Activated CD4-positive, alpha-beta T cell treated with anti-CD3 and anti-CD28 coated beads, Interleukin-2, amount 10 ng/mL, durations not matched to agents 24 days and 14 days (primary cell): ENCODE measurements at places on chromosomes 6 and 20. TPM values are rescaled to one million over a fixed set of nuclear protein-coding genes. Genes with fewer than 3 reads are reported as not detected.
A peak's percentile ranks its signal among the peaks of the same experiment; 100 is the strongest.

GRCh38 chr20:62797671-62798532, 1.6 kb downstream of the MRGBP start:
- no peak for DNase-seq
- peaks cover 22% of the 10 kb centered on the region for H3K4me1 ChIP-seq

Gene LAMA5
- 2.0 and 2.1 TPM in 2 replicates for total RNA-seq

Gene SLPI
- not detected in 2 replicates for total RNA-seq

Gene ARMH2
- total RNA-seq = 0.30 and 0.31 TPM in 2 replicates

GRCh38 chr6:3431994-3432393, 24.9 kb downstream of the SLC22A23 start:
- H3K36me3 ChIP-seq = no peaks in the 10 kb centered on the region
- H3K4me1 ChIP-seq = no peaks in the 10 kb centered on the region
- no peaks in the 10 kb centered on the region for H3K27me3 ChIP-seq

Gene GSTA1
- total RNA-seq = not detected in 2 replicates

- no peaks in the 10 kb centered on the region for H3K36me3 ChIP-seq
- no peak overlapping the region for H3K27ac ChIP-seq
- H3K4me3 ChIP-seq = no peak overlapping the region
- peaks cover 7% of the 10 kb centered on the region for H3K27me3 ChIP-seq
- DNase-seq = peak; percentile 71
- peaks cover 11% of the 10 kb centered on the region for H3K4me1 ChIP-seq
These were observed 18.3 kb downstream of the HMGN4 start for GRCh38 chr6:26556263-26557070.

Gene MAVS
- total RNA-seq = 39.3 and 40.2 TPM in 2 replicates

Gene ZFP57
- total RNA-seq = 2.0 and 2.7 TPM in 2 replicates

- no peaks in the 10 kb centered on the region for H3K36me3 ChIP-seq
- H3K4me1 ChIP-seq = no peaks in the 10 kb centered on the region
- no peak overlapping the region for H3K4me3 ChIP-seq
- DNase-seq = no peak
- no peak overlapping the region for H3K27ac ChIP-seq
These were observed 95.9 kb upstream of the FOXQ1 start for GRCh38 chr6:1215884-1216487.

Gene SLC22A2
- not detected in 2 replicates for total RNA-seq

DNA sequence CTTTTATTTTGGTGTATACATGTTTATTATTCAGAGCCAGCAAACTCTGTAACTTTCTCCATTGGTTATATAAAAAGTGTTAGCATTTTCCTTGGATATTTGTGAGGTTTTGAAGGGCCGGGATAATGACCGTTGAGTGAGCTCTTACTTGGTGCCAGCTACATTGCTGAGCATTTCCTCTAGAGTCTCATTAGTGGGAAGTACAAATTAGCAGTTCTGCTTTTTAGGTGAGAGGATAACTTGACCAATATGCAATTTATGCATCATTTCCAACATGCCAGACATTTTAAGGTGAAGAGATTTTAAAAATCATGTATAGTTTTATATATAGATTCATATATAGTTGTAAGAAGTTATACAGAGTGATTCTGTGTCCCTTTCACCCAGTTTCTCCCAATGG, 84.3 kb downstream of the CARMIL1 start:
- H3K4me3 ChIP-seq = no peak overlapping the region
- H3K36me3 ChIP-seq = no peaks in the 10 kb centered on the region
- H3K27me3 ChIP-seq = peaks cover 2% of the 10 kb centered on the region
- H3K4me1 ChIP-seq = peaks cover 23% of the 10 kb centered on the region
- H3K27ac ChIP-seq = no peak overlapping the region

- H3K4me1 ChIP-seq = no peaks in the 10 kb centered on the region
- peaks cover 26% of the 10 kb centered on the region for H3K27me3 ChIP-seq
- H3K36me3 ChIP-seq = no peaks in the 10 kb centered on the region
- no peak overlapping the region for H3K27ac ChIP-seq
These were observed 3.0 kb downstream of the SPINT4 start for GRCh38 chr20:45725134-45725533.

Gene C6orf15
- total RNA-seq = not detected in 2 replicates

- no peak overlapping the region for H3K4me3 ChIP-seq
- peaks cover 18% of the 10 kb centered on the region for H3K27me3 ChIP-seq
- no peak for DNase-seq
- no peaks in the 10 kb centered on the region for H3K36me3 ChIP-seq
- no peak overlapping the region for H3K27ac ChIP-seq
- no peaks in the 10 kb centered on the region for H3K4me1 ChIP-seq
These were observed 29.4 kb upstream of the FOXO3 start for GRCh38 chr6:108531332-108531731.

GRCh38 chr6:61606500-61606899, 679.5 kb downstream of the KHDRBS2 start:
- H3K27me3 ChIP-seq = no peaks in the 10 kb centered on the region
- no peak overlapping the region for H3K27ac ChIP-seq
- no peaks in the 10 kb centered on the region for H3K36me3 ChIP-seq
- H3K4me3 ChIP-seq = no peak overlapping the region
- no peak for DNase-seq
- no peaks in the 10 kb centered on the region for H3K4me1 ChIP-seq

Gene PGC
- not detected in 2 replicates for total RNA-seq

- H3K4me3 ChIP-seq = no peak overlapping the region
- H3K27me3 ChIP-seq = peaks cover 3% of the 10 kb centered on the region
- no peaks in the 10 kb centered on the region for H3K4me1 ChIP-seq
- no peak overlapping the region for H3K27ac ChIP-seq
- no peak for DNase-seq
These were observed 293.9 kb downstream of the QKI start for GRCh38 chr6:163708466-163708865.

GRCh38 chr20:62627901-62628612, 14.2 kb upstream of the SLCO4A1 start:
- H3K27ac ChIP-seq = no peak overlapping the region
- no peak overlapping the region for H3K4me3 ChIP-seq
- peaks cover 8% of the 10 kb centered on the region for H3K27me3 ChIP-seq
- peaks cover 22% of the 10 kb centered on the region for H3K4me1 ChIP-seq
- DNase-seq = no peak
- no peaks in the 10 kb centered on the region for H3K36me3 ChIP-seq

Gene TCP11
- not detected in 2 replicates for total RNA-seq

Gene COL9A3
- 0.47 TPM in 1 of 2 replicates, not detected in the other for total RNA-seq

Gene BEND3
- total RNA-seq = 12.6 and 12.9 TPM in 2 replicates

- no peak overlapping the region for H3K4me3 ChIP-seq
- no peaks in the 10 kb centered on the region for H3K36me3 ChIP-seq
- no peak for DNase-seq
- no peaks in the 10 kb centered on the region for H3K4me1 ChIP-seq
- H3K27me3 ChIP-seq = no peaks in the 10 kb centered on the region
These were observed 68.3 kb downstream of the IMPG1 start for GRCh38 chr6:76004202-76004601.

Gene KIF6
- total RNA-seq = 0.17 and 0.33 TPM in 2 replicates

Gene SLC22A16
- total RNA-seq = not detected in 2 replicates

Gene TMEM74B
- total RNA-seq = 1.6 and 1.9 TPM in 2 replicates

- no peaks in the 10 kb centered on the region for H3K4me1 ChIP-seq
- no peaks in the 10 kb centered on the region for H3K27me3 ChIP-seq
- no peaks in the 10 kb centered on the region for H3K36me3 ChIP-seq
- H3K27ac ChIP-seq = no peak overlapping the region
- DNase-seq = no peak
These were observed 147.4 kb upstream of the SCGN start for GRCh38 chr6:25504661-25505060.

- H3K27ac ChIP-seq = peak overlapping the region; percentile 59
- H3K36me3 ChIP-seq = no peaks in the 10 kb centered on the region
- H3K4me1 ChIP-seq = peaks cover 16% of the 10 kb centered on the region
- peak overlapping the region; percentile 35 for H3K4me3 ChIP-seq
- no peaks in the 10 kb centered on the region for H3K27me3 ChIP-seq
These were observed 130.1 kb upstream of the DOK5 start for GRCh38 chr20:54345301-54345724.

Gene TPD52L2
- total RNA-seq = 75.9 and 78.8 TPM in 2 replicates

Gene CALHM6
- total RNA-seq = 24.8 and 30.7 TPM in 2 replicates

Gene SNRPB
- 567 and 568 TPM in 2 replicates for total RNA-seq

Gene LY86
- 1.2 TPM in 2 replicates for total RNA-seq

DNA sequence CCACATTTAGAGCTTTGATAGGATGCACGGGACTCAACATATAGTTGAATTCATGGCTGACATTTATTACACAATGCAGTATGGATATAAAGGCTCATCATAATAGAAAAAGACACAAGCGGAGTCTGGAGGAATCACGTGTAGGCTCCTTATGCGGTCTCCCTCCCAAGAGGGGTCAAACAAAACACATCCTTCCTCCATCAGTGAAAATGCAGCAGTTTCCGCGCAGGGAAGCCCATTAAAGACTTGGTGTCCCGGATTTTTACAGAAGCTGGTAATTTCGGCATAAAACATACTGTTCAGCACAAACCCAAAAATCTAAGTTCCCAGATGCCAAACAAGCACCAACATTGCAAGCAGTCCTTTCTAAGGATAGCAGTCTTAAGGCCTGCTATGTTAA, 1.1 kb downstream of the USP45 start:
- H3K4me1 ChIP-seq = peaks cover 31% of the 10 kb centered on the region
- H3K27me3 ChIP-seq = peaks cover 9% of the 10 kb centered on the region
- H3K36me3 ChIP-seq = peaks cover 5% of the 10 kb centered on the region
- peak overlapping the region; percentile 95 for H3K4me3 ChIP-seq
- no peak for DNase-seq
- peak overlapping the region; percentile 28 for H3K27ac ChIP-seq

DNA sequence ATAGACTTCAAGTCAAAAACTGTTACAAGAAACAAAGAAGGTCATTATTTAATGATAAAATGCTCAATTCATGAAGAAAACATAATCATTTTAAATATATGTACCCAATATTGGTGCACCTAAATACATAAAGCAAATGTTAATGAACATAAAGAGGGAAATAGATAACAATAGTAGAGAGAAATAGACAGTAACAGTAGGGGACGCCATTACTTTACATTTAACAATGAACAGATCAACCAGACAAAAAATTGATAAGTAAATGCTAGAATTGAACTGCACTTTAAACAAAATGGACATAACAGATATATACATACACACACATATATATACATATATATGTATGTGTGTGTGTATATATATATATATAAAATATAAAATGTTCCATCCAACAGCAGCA, 37.4 kb downstream of the IL22RA2 start:
- H3K27me3 ChIP-seq = peaks cover 41% of the 10 kb centered on the region
- DNase-seq = no peak
- peaks cover 3% of the 10 kb centered on the region for H3K4me1 ChIP-seq
- peaks cover 3% of the 10 kb centered on the region for H3K36me3 ChIP-seq

Gene WFDC5
- not detected in 2 replicates for total RNA-seq

- no peak for DNase-seq
- H3K36me3 ChIP-seq = no peaks in the 10 kb centered on the region
- no peak overlapping the region for H3K27ac ChIP-seq
- H3K4me3 ChIP-seq = no peak overlapping the region
These were observed 141.5 kb downstream of the BMP7 start for GRCh38 chr20:57124800-57125517.

Gene MUCL3
- not detected in 2 replicates for total RNA-seq

GRCh38 chr6:35292494-35292893, 5.1 kb upstream of the DEF6 start:
- H3K27me3 ChIP-seq = no peaks in the 10 kb centered on the region
- peaks cover 7% of the 10 kb centered on the region for H3K4me1 ChIP-seq
- H3K36me3 ChIP-seq = peaks cover 29% of the 10 kb centered on the region
- no peak for DNase-seq

DNA sequence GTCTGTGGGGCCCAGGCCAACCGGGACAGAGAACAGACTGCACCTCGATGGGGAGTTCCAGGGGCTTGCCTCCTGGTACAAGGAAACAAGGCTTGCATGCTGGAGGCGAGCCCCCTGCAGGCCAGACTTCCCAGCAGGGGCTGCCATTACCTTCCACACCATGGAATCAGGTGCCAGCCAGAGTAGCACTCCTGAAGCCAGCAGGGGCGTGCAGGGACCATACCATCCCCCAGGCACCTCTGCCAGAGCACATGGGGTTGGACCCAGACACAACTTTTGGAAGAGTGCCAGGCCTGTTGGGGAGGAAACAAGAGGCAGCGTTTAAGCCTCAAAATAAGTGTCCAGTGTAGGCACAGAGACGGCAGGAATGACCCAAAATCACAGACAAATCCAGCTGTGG, 6.5 kb downstream of the DDO start:
- H3K36me3 ChIP-seq = no peaks in the 10 kb centered on the region
- H3K4me3 ChIP-seq = no peak overlapping the region
- peaks cover 1% of the 10 kb centered on the region for H3K27me3 ChIP-seq

Gene CCDC170
- not detected in 2 replicates for total RNA-seq

GRCh38 chr6:162798546-162799266, 70.9 kb downstream of the PACRG start:
- no peak for DNase-seq
- H3K4me3 ChIP-seq = no peak overlapping the region
- no peaks in the 10 kb centered on the region for H3K27me3 ChIP-seq

GRCh38 chr20:17971300-17972013, 2.6 kb downstream of the MGME1 start:
- no peaks in the 10 kb centered on the region for H3K27me3 ChIP-seq
- peak; percentile 56 for DNase-seq
- H3K4me1 ChIP-seq = peaks cover 47% of the 10 kb centered on the region
- peak overlapping the region; percentile 51 for H3K27ac ChIP-seq
- H3K4me3 ChIP-seq = peak overlapping the region; percentile 96
- H3K36me3 ChIP-seq = peaks cover 58% of the 10 kb centered on the region

DNA sequence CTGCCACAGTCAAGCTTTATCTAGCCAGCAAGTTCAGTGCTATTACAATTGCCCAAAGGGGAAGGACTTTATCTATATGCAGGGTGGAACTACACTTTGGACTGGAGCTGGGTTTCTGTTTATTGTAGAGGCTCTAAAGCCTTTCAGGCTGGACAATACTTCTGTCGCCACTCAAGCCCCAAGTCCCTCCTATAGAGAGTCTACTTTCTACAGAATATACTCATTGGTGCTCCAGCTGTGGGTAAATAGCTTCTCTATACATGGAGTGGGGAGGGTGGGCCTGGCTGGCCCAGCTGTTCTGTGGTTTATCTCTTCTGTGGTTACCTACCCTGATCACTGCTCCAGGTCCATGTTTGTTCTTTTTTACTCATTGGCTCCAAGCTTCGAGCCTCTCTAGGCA, 151.8 kb upstream of the MYLIP start:
- H3K4me1 ChIP-seq = no peaks in the 10 kb centered on the region
- no peaks in the 10 kb centered on the region for H3K36me3 ChIP-seq
- no peak overlapping the region for H3K27ac ChIP-seq
- DNase-seq = no peak
- H3K27me3 ChIP-seq = peaks cover 2% of the 10 kb centered on the region
- H3K4me3 ChIP-seq = no peak overlapping the region

- no peak overlapping the region for H3K27ac ChIP-seq
- peaks cover 52% of the 10 kb centered on the region for H3K4me1 ChIP-seq
- DNase-seq = no peak
- no peak overlapping the region for H3K4me3 ChIP-seq
- no peaks in the 10 kb centered on the region for H3K27me3 ChIP-seq
- H3K36me3 ChIP-seq = peaks cover 32% of the 10 kb centered on the region
These were observed 31.2 kb downstream of the HLA-E start for GRCh38 chr6:30520522-30520921.

- no peak overlapping the region for H3K4me3 ChIP-seq
- H3K36me3 ChIP-seq = no peaks in the 10 kb centered on the region
- no peaks in the 10 kb centered on the region for H3K4me1 ChIP-seq
- no peak overlapping the region for H3K27ac ChIP-seq
- no peak for DNase-seq
These were observed 49.8 kb upstream of the HEY2 start for GRCh38 chr6:125699591-125699990.
